Stimulated activated CD4-positive, alpha-beta T cell treated with anti-CD3 and anti-CD28 coated beads, TNF-alpha, amount 100 ng/mL, for 4 hours (primary cell): ENCODE measurements at places on chromosomes 2 and 18.

- no peak for DNase-seq
These were observed 3.9 kb downstream of the AGXT start for GRCh38 chr2:240872317-240873097.

GRCh38 chr18:66105016-66105415 is 354.2 kb downstream of the CDH7 start:
- DNase-seq, result no peak

DNA sequence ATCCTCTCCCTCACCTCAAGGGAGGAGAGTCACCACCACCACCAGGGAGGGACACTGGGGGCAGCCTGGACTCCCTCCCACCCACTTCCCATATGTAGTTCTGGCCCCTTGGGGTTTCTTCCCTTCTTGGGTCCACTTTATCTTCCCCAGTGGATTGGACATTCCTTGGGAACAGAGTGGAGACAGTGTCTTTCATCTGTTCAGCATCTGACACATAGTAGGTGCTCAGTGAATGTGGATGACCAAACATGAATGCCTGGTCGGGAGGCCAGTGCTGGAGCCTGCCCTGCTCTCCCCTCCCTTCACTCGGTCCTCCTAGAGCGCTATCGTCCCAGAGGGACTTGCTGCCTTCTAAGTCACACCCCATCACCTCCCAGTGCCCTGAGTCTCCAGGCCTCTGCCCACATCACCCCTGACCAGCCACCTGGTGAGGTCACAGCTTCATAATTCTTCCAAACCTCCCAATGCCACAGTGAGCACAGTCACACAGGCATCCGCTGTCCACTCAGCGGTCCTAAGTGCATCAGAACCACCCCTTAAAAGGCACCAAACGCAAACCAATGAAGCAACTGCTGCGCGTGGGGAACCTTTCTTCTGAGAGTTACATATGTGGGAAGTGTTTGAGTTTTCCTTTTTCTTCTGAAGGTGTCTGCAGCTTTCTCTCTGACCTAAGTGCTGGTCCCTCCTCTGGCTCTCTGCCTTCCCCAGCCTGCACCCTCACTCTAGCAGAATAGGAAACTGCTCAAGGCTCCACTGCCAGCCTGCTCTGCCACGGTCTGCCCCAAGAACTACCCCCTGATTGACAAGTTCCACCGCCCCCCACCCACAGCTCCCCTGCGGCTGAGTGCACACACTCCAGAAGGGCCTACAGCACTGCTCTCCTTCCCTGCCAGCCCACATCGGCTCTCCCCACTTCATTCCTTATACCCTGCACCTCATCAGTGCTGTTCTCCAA is 7.2 kb upstream of the SFXN5 start:
- no peak for DNase-seq

DNA sequence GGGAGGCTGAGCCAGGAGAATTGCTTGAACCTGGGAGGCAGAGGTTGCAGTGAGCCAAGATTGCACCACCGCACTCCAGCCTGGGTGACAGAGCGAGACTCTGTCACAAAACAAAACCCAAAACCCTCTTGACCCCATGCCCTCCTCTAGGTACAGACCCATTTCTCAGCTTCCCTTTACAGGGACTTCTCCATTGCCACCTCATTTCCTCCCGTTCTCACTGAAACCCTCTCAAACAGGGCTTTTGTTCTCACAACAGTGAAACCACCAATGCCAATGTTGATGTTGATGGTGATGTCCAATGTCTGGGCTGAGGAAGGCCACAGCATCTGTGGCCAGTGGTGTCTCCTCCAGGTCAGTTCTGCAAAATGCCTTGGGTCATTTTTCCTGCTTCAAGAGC is 69.0 kb upstream of the ZCCHC2 start:
- DNase-seq, result no peak

GRCh38 chr18:7497081-7497480 is 70.0 kb upstream of the PTPRM start:
- DNase-seq, result no peak

GRCh38 chr2:96325041-96325883 is at the start of gene ITPRIPL1:
ITPRIPL1 (plus strand) TSS chr2:96325317; CDS start chr2:96325840, 523 bp downstream.
- DNase-seq, result peak; percentile 37

DNA sequence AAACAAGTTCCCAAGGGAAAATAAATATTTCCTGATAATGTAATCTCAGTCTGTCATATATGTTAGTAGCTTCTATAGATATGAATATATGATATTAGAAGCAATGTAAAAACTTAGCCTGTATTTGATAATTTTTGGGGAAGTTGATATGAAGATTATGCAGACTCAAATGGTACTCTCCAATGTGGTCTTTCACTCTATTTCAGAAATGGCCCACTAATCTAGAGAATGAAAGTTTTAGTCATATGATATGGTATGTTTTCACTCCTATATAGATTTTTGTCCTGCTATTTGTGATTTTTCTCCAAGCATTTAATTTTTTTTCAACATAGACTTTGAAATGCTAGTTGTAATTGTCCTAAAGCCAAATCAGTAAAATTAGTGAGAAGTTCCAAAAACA is 236.7 kb upstream of the BOD1L2 start:
- no peak for DNase-seq

- DNase-seq, result no peak
These were observed 87.4 kb upstream of the HK2 start for GRCh38 chr2:74746480-74746879.

DNA sequence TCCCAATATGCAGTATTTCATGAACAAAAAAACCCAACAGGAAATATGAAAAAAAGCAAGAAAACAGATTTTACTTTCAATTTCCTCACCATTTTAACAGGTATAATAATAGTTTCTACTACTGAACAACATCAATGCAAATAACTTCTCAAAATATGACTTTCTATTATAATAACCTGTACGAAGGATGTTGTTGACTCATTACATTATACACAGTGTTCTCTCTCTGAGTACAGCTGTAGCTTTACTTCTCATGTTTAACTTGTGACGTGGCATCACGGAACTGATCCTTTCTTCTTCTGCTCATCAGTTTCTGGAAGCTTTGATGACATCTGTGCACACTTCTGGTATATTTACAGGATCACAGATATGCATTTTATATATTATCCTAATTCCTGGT is 40.0 kb downstream of the FAM228A start:
- DNase-seq, result no peak

- no peak for DNase-seq
These were observed 93.8 kb downstream of the ROCK2 start for GRCh38 chr2:11250400-11251196.

DNA sequence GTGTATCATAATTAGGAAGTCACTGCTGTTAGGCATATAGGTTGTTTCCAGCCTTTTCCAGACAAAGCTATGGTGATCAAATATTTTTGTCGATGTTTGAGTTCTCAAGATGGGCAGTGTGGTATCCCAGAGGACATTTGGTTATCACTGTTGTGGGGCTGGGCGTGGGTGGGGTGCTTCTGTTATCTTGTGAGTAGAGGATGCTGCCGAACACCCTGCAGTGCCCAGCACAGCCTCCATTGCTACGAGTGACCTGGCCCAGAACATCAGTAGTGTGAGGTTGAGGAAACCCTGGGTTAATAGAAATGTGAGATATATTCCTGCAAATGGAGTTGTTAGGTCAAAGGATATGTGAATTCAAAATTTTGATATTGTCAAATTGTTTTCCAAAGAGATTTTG is 33.2 kb downstream of the ZNF236 start:
- no peak for DNase-seq

GRCh38 chr2:170815746-170816503 is 762 bp upstream of the GAD1 start:
- DNase-seq, result peak; percentile 26

GRCh38 chr2:48572816-48573215 is 42.9 kb downstream of the STON1 start:
- DNase-seq, result no peak

DNA sequence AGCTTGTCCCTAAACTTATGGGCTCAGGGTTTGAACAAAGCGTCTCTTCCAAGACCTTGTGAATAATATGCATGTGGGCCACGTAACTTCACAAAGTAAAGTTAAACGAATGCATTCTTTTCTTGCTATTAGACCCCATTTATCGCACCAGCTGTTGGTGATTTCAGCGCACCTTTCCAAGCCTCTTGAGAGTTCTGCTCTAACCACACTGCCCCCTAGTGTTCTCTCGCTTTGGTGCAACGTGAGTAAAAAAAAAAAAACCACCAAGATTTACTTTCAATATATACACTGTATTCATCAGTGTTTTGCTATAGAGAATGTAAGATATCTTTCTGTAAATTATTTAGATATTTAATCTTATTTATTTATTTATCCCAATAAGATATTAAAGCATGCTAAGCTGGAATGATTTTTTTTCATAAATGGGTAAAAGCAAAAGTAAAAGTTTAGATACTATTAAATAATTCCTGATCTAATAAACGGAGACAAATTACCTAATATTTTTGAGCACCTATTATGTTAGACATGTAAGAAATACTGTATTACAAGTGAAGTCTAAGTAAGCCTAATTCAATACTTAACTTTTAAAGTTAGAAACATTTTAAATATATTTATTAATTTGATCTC is 459.5 kb downstream of the DLGAP1 start:
- peak; percentile 16 for DNase-seq

GRCh38 chr2:10187661-10188060 is 65.1 kb downstream of the RRM2 start:
- no peak for DNase-seq
